ENCODE measurements at places on chromosomes 11 and 22.

DNA sequence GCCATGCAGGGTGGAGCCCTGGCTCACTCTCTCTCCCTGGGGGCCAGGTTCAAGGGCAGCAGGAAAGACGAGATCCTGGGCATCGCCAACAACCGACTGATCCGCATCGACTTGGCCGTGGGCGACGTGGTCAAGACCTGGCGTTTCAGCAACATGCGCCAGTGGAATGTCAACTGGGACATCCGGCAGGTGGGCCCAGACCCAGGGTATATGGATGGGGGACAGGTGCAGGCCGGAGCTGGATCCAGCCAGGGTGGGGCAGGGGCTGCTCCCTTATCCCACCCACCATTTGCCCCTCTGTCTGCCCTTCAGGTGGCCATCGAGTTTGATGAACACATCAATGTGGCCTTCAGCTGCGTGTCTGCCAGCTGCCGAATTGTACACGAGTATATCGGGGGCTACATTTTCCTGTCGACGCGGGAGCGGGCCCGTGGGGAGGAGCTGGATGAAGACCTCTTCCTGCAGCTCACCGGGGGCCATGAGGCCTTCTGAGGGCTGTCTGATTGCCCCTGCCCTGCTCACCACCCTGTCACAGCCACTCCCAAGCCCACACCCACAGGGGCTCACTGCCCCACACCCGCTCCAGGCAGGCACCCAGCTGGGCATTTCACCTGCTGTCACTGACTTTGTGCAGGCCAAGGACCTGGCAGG is 2.9 kb downstream of the TRPT1 start:
- DNase-seq: no peak

GRCh38 chr22:47369020-47369419 is 606.6 kb downstream of the TBC1D22A start:
- no peak for DNase-seq

DNA sequence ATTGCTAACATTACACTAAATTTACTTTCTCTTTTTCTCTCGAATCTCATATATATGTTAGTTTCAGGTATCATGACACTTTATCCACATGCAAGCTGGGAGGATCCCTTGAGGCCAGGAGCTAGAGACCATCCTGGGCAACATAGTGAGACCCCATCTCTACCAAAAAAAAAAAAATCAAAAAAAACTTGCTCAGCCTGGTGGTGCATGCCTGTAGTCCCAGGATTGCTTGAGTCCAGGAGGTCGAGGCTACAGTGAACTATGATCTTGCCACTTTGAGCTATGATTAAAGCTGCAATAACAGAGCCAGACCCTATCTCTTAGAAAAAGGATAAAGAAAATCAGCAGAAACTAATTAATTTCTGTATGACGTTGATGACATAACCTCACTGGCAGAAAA is 3.7 kb upstream of the UPK3A start:
- DNase-seq: no peak

GRCh38 chr11:45857961-45858474 is 10.7 kb downstream of the CRY2 start:
- DNase-seq: peak; percentile 85

- DNase-seq: peak; percentile 66
Observed at GRCh38 chr11:124195189-124195734, 12.1 kb downstream of the OR10D3 start.

- peak; percentile 97 for DNase-seq
Observed at GRCh38 chr11:112525270-112525669, 264.6 kb upstream of the PLET1 start.

- DNase-seq: no peak
Observed at GRCh38 chr11:76166314-76166713, 40.0 kb downstream of the WNT11 start.

GRCh38 chr22:34804604-34805003 is 261.4 kb upstream of the ISX start:
- DNase-seq: no peak

- peak; percentile 44 for DNase-seq
Observed at GRCh38 chr11:61787928-61788491, 4.4 kb downstream of the TMEM258 start.

DNA sequence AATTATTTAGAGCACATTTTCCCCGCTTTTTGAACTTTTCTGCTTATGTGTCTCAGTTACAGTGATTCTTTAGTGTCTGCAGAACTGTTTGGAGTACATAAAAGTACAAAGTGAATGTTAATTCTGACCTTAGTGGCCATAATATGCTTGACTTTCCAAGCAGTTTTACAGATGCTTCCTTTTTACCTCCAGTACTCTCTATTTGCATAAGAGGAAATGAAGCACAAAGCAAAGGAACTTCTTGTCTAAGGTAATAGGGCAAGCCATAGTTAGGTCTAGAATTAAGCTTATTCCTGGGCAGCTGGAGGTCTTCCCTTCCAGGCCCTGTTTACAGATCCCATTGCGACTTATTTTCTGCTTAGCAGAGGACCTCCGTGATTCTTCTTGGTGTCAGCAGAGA is 3.6 kb downstream of the GTPBP1 start:
- no peak for DNase-seq

DNA sequence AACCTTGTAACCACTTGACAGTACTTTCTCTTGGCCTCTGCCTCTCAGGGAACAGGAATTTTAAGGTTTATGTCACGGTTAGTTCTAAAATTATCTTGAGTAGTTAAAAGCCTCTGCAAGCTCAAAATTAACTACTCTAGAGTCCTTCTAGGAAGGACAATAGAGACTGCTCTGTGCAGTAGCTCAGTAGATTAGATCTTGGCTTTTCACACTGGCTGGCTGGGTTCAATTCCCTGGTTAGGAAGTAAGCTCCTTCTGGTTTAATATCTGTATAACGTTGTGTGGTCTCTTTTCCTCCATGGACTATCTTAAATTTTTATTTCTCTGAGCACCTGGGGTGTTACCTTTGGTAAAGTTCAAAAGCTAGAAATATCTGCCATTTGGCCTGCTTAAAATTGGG is 109.2 kb downstream of the AASDHPPT start:
- DNase-seq: no peak

DNA sequence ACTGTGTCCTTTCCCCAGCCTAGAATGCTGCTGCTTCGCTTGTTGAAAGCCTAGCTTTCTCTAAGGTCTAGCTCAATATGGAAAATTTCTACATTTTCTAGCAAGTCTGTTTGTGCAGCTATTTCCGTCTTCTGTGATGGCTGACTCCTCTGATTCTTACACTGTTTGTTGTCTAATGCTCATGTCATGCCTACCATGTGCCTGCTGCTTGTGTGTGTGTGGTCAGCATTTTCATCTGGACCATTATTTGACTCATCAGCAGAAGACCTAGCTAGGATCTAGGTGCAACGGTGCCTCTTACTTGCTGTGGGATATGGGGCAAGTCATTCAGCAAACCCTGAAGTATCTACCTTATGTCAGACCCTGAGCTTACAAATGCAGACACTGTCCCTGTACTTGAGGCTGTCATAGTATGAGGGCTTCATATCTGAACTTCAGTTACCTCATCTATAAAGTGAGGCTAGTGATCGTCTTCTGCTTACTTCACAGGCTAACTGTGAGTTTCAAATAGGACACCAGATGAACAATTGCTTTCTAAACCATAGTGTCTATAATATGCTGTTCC is 86.5 kb upstream of the MYO18B start:
- peak; percentile 52 for DNase-seq

- DNase-seq: no peak
Observed at GRCh38 chr11:108558222-108558621, 35.3 kb downstream of the EXPH5 start.

DNA sequence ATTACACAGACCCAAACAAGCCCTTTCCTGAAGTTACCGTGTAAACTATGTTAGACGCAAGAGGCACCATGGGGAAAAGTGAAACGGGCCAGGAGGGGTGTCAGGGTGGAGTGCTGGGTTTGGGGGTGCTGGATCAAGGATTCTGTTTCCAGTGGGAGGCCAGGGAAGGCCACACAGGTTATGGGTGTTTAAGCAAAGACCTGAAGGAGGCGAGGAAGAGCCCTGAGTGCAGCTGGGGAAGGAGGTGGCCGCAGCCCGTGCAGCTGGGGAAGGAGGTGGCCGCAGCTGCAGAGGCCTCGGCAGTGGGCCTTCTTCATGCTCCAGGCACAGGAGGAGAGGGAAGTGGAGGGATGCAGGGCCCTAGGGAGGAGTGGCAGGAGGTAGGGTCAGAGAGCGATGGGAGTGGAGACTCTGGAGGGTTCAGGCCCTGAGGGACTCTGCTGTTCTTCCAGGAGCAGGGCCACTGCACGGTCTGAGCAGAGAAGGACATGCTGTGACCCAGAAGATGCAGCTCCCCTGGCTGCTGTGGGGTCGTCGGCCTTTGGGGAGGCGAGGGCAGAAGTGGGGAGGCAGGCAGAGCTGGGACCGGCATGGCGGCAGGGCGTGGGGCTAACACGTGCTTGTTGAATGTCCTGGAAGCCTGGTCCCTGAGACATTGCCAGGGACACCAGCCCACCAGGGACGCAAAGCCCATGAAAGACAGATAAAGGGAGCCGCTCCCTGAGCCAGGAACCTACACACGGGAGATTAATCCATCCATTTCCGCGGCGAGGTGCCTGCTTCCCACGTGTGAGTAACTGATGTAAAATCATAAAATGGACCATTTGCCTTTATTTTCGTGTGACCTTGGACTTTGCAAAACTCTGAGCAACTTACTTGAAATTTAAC is 1049.1 kb downstream of the BRD1 start:
- no peak for DNase-seq

DNA sequence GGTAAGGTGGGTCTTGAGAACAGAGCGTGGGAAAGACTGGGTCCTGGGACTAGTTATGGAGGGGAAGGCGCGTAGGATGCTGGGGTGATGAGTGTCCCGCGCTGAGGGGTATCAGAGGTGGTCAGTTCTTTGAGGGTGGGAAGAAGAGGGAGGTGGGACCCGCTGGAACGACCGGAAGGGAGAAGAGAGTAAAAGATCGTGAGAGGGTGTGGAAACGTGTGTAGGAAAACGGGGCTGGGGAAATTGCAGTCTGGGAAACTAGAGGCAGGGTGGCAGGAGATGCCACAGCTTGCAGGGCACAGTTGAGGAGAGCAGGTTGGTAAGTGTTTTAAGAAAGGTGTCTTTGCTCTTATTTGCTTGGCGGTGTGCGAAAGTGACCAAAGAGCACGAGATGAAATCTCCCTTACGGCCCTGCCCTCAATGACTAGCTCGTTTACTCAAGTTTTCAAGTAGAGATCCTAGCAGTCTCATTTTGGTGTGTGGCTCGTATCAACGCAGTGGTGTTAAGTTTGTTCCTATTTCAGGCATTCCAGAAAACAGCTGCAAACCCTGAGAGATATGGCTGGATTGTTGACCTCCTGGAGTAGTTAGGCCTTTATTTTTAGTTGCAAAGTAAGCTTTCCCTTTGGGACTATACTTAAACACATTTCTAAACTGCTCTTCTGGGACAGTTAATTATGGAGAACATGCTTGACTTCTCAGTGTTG is 615 bp downstream of the STT3A start:
- DNase-seq: peak; percentile 34

DNA sequence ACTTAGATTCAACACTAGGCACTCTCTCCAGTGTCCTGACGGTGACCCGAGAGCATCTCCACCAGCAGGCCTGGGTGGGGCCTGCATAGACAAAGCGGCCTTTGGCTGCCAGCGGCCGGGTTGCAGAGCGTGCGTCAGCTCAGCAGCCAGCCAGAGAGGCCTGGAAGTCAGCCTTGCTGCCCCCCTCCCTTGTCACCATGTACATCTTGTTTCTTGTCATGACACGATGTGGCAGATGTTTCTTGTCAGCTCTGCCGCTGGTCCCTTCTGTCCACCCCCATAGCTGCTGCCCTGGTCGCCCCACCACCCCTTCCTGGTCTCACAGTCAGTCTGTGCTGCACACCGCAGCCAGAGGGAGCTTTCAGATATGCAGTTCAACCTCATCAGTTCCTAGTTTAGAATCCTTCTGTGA is 33.1 kb upstream of the CBX7 start:
- DNase-seq: no peak

- DNase-seq: no peak
Observed at GRCh38 chr11:61841636-61842527, 13.8 kb downstream of the FADS2 start.

DNA sequence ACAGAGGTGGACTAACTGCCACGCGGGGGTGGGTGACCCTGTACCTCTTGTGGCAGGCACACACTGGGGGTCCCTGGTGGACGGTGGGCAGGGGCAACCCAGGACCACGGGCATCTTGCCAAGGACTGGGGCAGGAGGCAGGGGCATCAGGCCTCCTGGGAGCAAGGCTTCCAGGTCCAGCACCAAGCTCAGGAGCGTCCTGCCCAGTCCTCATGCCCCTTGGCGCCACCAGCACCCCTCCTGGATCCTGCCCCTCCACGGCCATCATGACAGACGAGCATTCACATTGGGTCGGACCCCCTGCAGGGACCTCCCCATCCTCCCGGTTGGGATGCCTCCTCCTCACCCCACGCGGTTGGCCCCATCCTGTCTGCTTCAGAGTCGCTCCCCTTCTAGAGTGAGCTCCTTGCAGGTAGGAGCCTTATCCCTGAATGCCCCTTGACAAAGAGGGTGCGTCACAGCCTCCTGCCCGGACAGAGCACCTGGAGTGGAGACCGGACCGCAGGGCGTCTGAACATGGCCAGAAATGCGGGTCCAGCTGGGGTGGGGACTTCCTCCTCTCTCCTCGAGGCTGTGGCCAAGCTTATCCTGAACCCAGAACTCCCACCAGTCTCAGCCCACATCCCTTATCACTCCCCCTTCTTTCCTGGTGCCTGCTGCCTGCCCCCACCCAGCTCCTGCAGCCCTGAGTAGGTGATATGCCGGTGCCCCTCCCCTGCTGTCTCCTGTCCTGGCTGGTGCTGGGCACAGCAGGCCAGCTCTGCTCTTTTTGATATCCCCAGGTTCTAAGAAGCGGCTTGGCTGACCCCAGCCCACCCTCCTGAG is 40.3 kb downstream of the IGF2 start:
- no peak for DNase-seq

GRCh38 chr22:50047346-50047745 is 10.8 kb downstream of the TTLL8 start:
- DNase-seq: no peak

Measured in suppressor macrophage (primary cell).